Stimulated activated CD8-positive, alpha-beta memory T cell treated with anti-CD3 and anti-CD28 coated beads, Interleukin-7, amount 100 ng/mL, for 48 hours (primary cell): ENCODE measurements at places on chromosomes 11 and 22.

GRCh38 chr11:64694821-64695365 lies 28.1 kb downstream of the NRXN2 start:
- DNase-seq = no peak

DNA sequence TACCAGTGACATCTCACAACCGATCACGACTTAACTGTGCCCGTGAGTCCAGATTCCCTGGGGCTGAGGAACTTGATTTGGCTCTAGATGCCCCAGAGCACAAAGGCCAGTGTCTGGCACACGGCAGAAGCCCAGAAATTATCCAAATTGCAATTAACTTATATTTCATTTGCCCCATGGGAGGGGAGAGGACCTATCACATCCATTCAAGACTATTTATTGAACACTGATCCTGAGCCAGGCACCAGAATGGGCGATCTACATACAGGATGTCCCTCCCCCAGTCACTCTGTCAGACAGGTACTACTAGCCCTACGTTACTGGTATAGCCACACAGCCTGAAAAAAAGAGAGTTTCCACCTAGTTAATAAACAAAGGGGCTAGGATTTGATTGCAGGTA lies 5.1 kb downstream of the DNAL4 start:
- no peak for DNase-seq

DNA sequence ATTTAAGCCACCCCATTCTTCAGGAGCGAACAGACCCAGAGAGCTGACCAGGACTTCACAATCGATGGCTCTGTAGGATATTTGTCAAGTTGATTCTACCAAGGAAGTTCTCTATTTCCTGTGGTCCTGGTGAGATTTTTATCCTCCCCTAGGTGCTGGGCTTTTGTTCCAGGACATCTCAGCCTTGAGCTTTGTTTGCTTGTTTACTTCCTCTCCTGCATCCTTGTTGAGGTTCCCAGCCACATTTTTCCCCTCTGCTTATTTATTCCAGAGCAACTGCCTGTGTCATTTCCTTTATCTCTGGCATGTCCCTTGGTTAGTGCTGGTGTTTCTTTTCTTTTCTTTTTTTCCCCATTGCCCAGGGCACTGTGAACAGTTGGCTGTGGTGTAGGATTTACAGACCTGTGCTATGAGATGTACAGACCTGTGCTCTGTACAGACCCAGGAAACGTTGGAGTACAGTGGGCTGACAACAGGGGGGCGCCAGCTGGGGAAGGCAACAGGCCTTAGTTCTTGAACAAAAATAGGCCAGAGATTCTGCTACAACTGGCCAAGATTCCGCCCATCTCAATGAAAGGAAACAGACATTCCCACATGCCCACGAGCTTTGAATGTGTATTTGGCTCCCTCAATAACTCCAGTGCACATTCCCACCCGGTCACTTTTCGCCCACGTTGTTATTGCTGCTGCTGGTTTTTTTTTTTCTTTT lies 235.9 kb upstream of the DDI1 start:
- DNase-seq = no peak

DNA sequence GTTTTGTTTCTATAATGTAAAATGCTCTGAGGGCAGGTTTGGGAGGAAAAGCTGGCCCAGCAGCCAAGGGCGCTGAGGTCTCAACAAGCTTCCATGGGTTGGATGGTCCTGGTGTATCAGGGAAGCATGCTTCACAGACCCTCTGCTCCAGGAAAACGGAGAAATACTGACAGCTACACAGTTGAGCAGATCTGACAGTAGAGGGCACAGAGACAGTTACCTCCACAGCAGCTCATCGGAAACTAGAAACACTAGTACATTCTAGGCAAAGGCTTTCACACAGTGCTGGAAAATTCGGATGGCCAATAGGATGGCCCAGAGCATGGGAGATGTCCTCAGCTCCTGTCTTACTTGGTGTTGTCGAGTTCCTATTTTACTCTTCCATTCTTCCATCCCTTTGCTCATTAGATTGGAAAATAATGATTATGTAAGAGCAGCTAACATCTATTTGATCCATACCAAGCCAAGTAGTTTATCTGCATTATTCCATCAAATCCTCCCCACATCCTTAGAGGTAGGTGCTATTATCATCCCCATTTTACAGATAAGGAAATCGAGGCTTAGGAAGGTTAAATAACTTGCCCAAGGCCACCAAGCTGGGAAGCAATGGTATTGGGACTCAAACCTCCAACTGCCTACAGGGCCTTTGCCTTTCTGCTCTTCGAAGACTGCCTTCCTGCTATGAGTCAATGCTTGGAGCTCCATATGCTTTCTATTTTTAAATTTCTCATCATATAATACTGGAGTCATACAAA lies 28.3 kb downstream of the LMO2 start:
- DNase-seq = no peak

GRCh38 chr11:104881117-104881794 lies 17.0 kb downstream of the CASP12 start:
- no peak for DNase-seq

DNA sequence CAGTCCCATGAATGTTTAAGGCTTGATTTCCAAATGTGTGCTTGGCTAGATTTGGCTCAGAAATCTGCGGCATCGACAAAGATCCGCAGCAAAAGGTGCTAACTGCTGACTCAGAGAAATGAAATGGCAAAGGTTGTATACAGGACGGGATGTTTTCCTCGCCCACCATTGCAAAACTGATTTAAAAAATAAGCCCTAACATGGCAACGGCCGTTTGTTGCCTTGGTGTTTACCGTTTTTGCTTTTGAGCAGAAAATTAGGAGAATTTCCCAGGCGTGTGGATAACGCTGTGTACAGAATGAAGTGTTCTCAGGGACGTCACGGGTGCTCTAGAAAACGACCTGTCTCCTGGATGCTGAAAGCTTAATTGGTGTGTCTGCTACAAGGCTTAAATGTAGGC lies 70.2 kb downstream of the ARHGAP8 start:
- DNase-seq = no peak

DNA sequence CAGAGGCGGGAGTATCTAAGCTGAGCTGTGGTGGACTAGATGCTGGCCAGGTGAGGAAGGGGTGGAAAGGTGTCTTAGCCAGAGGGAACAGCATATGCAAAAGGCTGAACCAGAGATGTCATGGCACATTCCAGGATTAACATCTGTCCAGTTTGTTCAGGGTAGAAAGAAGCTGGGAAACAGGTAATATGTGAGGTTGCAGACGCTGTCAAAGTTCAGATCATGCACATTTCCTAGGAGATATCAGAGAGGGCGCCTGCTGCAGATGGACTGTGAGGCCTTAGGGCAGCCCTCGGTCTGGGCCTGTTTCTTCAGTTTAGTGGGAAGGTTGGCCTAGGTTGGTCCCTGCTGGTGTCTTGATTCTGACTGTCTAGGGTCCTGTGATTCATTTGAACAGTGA lies 97.7 kb upstream of the CRYBB3 start:
- DNase-seq = no peak

GRCh38 chr11:87423161-87423560 lies 385.4 kb downstream of the TMEM135 start:
- DNase-seq = no peak

DNA sequence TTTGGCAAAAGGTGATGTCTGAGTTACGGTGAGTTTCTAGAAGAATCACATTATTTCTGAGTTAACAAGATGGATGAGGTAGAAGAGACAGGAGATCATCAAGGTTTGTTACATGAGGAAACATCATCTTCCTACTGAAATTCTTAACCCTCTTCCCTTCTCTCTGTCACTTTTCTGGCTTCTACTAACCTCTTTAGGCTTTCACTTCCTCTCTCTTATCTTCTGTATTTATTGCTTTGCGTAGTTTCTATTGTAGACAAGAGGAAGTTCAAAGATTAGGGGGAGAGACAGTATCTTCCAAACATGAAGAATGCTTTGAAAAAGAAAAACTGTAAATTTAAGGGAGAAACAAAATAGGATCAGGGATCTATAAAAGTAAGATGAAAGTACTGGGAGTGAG lies 75.4 kb downstream of the TRPC6 start:
- DNase-seq = no peak

- no peak for DNase-seq
Observed at GRCh38 chr11:120703358-120704152, 192.0 kb downstream of the GRIK4 start.

GRCh38 chr11:96246718-96247552 lies 96.1 kb downstream of the MAML2 start:
- no peak for DNase-seq

DNA sequence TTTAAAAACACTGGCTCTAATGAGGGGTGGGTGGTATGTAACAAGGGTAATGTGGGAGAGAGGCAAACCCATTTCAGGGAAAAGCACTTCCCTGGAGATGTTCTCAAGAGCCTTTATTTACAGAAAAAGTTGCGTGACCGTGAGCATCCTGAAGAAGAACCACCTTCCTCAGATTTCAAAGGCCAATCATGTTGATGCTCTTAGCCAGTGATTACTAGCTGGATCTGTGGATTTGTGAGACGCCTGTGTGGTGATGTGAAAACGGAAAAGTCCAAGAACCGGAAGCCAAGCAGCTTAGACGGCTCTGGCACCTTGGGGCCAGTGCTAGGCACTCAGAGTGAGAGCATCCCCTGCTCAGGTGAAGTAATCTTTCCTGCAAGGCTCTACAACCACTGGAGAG lies 12.6 kb upstream of the UBASH3B start:
- DNase-seq = no peak
